ENCODE measurements at places on chromosomes 6 and 20.

GRCh38 chr6:34273242-34273805 lies 24.5 kb upstream of the SMIM29 start:
- peak; percentile 84 for DNase-seq

DNA sequence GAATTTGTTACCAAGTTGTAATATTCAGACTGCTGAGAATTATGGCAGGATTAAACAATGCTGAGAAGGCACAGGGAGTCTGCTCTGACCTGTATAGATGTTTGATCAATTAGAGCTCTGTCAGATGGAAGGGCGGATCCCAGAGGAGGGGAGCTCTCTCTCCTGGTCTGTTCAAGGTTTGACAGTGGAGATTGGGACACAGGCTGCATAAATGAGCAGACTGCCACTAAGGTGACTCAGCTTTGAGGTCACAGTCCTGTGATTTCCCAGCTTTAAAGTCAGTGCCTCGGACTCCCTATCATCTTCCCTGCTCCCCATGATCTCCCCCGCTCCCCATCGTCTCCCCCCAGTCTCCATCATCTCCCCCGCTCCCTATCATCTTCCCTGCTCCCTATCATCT lies 59.2 kb upstream of the SLC22A23 start:
- DNase-seq = no peak

DNA sequence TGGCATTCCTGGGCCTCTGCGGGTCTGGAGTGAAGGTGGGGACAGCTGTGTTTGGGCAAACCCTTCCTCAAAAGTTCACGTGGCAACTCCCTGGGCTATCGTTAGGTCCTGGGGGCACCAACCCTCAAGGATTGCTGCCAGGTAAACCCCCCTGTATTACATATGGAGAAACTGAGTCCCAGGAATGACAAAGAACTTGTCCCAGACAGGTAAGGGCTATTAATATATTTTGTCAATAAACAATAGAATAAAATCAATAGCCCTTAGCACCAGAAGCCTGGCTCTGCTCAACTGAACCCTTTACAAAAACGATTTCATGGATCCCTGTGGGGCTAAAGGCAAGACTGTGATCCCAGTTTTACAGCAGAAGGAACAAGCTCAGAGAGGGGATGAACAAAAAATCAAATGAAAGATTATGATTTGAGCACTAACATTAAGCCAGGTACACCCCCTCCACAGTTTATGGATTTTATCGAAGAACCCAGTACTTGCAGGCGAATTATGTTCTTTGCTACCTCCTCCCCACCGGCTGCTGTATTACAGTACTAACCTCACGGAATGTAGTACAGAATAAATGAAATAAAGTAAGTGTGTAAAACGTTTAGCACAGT lies 2.7 kb downstream of the ID1 start:
- DNase-seq = peak; percentile 79

- no peak for DNase-seq
Measured at GRCh38 chr6:18561037-18561750, 174.0 kb downstream of the RNF144B start.

- DNase-seq = no peak
Measured at GRCh38 chr6:25590986-25591385, 61.0 kb upstream of the SCGN start.

GRCh38 chr6:136503303-136504029 lies 46.8 kb downstream of the MAP7 start:
- DNase-seq = no peak

DNA sequence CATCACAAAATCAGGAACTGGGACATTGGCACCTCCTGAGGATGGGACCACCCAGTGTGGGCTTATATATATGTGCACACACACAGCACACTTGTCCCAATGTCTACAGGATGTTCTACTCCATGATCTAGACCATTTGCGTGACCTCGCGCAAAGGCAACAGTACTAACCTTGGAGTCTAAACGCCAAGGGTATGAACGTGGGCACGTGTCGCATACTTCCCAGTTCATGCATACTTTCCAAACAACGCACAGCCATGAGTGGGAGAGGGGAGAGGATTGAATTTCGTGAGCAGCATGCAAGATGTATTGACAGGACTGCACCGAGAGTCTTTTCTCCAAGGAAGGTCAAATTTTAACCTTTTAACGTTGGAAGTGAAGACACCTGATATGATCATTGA lies 214.2 kb upstream of the QKI start:
- DNase-seq = no peak

DNA sequence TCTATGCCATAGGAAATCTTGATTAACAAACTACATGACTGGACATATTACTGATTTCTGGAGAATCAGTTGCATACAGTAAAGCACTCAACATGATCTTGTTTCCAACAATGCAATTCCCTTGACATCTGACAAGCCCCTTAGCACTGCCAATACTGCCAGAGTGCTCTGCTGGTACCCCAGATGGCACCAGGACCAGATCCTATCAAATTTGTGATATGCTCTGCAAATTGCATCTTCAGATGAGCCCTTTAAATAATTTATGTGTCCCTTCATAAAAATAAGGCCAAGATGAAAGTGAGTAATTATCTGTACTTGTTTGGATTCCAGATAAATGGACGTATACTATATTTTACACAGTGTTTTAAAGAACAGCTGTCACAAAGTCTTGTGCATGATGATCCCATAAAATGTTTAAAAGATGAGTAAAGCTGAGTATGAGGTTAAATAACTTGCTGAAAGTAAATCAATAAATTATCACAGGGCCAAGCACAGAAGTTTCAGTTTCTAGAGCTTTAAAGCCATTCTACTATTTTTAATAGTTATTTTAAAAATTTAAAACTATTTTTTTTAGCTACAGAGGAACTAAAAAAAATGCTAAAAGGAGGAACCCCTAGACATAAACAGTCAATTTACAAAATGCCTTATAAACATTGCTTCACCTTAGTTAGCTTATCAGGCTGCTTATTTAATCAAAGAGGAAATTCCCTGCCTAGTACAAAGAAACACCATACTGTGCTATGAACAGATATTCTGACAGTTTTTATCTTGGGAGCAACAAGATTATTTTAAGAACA lies 42.1 kb downstream of the NUDT3 start:
- no peak for DNase-seq

DNA sequence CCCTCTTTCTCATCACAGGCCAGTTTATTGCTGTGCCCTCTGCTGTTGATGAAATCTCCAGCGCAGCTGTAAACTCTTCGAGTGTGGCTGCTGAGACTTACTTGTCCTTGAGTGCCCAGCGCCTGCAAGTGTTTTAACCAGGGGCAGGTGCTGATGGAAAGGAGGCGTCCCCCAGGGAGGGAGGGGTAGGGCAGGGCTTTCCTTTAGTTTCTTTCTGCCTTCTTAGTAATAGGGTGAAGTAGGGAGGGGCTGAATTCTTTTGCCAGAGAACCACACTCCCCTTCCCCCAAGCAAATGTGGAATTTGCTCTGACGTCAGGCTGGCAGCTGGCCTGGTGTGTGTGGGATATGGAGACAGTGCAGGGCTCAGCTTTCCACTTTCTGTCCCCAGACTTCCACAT lies 61.2 kb downstream of the IGF2R start:
- peak; percentile 93 for DNase-seq

DNA sequence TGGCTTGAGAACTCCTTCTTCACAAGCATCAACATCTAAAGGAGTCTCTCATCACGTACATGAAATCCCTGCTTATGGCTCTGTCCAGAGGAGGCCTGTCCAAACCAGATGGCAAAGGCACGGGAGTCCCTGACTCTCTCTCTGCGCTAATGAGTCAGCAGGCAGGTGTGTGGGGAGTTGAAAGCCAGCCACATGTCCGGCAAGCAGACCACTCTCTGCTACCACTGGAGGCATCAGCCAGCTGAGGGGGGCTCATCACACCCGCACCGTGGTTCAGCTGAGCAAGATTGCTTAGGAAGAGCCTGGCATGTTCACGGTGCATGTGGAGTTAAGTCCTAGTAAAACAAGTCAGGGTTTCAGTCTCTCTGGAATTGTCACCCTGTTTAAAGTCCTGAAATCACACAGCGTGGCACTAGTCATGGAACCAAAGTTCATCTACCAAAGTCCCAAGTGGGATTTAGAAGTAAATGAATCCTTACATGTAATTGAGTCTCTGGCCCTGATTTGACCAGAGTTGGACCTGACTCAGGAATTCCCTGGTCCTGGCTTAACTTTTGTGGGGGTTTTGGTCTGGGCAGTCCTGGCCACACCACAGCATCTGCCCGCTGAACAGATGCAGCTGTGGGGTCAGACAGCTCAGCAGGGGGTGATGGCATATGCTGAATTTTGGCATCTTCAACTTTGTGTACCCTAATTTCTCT lies 155.2 kb upstream of the RIN2 start:
- DNase-seq = no peak

DNA sequence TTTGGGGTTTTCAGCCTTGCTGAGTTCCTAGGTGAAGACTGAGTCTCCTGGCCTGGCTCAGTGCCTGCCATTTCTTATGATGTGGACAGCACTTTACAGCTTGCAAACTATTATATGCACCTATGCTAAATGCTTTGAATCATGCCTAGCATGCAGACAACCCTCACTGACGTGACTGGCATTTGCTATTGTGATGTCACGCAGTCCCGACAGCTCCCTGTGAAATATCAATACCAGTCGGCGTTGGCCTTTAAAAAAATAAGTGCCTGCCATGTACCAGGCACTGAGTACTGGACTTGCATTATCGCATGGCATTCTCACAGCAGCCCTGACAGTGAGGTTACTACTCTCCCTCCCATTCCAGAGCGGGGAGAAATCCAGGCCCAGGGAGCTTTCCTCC lies 35.5 kb downstream of the UQCC2 start:
- no peak for DNase-seq

- no peak for DNase-seq
Measured at GRCh38 chr6:69801225-69801624, 4.4 kb upstream of the LMBRD1 start.

- DNase-seq = no peak
Measured at GRCh38 chr6:15876406-15876805, 213.6 kb upstream of the DTNBP1 start.

GRCh38 chr6:87724983-87725811 lies 23.2 kb upstream of the AKIRIN2 start:
- no peak for DNase-seq
